Stimulated activated CD8-positive, alpha-beta memory T cell treated with anti-CD3 and anti-CD28 coated beads, Interleukin-4, amount 100 ng/mL, for 48 hours (primary cell): ENCODE measurements at places on chromosomes 2 and 18.

DNA sequence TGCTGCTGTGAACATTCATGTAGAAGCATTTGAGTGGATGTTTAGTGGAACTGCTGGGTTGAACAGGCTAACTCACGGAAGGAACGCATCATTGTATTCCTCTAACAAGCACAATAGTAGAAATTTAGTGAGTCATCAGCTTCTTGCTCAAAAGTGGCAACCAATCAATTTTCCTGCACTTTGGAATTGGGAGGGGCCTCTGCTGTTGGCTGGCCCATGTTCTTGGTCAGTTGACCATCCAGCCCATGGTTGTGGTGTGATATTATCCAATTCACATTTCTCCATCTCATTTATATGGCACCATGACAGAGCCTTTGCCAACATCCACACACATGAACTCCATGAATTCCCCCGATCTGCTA, 95.0 kb downstream of the TNFRSF11A start:
- DNase-seq = no peak

- no peak for DNase-seq
These were observed 179.5 kb downstream of the PTGR3 start for GRCh38 chr18:75029481-75029880.

DNA sequence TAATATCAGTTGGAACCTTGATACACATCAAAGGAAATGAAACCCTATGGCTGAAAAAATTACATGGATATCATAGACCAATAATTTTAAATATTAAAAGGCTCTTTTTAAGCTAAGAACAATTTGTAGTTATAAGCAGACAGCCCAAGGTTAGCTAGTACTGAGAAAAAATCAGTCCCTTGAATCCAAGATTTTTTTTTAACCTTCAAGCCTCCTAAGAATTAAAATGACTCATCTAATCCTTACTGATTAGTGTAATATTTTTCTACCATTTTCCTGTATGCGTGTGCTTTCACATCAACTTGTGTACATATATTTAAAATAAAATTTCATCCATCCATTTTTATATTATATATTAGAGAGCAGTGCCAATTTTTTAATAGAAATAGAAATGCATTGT, 1004.9 kb upstream of the ZEB2 start:
- no peak for DNase-seq

GRCh38 chr2:127000937-127001336, 102.2 kb downstream of the TEX51 start:
- DNase-seq = no peak

GRCh38 chr18:24397131-24397693, 412 bp downstream of the OSBPL1A start:
- DNase-seq = peak; percentile 48

DNA sequence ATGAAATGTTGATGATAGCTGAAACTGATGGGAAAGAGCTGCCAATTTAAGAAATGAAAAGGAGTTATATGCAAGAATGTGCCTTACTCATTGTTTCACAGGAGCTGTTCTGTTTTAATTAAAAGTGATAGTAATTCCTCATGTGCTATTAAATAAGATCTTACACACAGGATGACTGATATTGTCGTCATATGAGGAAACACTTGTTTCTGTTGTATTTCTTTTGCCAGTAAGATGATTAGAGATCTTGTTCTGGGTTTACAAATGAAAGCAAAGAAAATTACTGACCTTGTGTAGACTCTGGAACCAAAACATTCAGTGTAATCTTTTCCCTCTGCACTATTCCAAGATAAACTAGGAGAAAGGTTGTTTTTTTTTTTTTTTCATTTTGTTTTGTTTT, 123.6 kb downstream of the MAP3K20 start:
- no peak for DNase-seq

DNA sequence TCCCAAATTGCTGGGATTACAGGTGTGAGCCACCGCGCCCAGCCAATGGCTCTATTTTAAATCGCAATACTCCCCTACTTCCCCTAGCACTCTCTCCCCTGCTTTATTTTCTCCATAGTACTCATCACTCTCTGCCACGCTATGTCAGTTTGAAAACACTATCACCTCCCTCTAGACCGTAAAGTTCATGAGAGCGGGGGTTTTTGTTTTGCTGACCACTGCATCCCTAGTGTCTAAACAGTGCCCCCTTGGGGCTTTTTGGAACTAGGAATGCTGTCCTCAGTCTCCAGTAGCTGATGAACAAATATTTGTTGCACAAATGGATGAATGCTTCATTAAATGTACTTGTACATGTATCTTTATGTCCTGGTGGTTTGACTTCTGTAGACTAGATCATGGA, 44.1 kb downstream of the ATOH8 start:
- DNase-seq = no peak

DNA sequence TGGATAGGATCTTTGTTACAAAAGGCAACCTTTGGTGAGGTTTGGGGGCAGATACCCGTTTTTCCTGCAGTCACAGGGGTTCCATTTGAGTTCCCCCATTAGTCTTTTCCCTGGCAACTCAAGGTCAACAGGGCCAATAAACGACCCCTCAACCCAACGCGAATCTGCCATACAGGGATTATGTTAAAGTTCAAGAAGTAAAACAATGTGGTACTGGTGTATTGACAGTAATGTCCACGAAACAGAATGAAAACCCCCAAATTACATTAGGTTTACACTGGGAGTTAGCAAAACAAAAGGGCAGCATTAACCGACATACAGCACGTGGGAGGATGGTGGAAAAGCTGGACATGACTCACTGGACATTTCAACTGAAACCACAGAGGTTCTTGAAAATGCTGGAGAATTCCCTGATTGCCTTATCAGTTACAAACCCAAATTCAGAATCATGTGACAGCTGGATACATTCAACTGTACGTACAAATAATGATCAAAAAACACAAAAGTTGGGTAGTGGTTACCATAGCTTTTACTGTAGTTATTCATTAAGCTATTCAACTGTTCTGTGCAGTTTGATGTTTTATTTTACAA, 4.9 kb upstream of the IMP4 start:
- no peak for DNase-seq

- no peak for DNase-seq
These were observed 81.5 kb downstream of the STPG4 start for GRCh38 chr2:47073641-47074040.

DNA sequence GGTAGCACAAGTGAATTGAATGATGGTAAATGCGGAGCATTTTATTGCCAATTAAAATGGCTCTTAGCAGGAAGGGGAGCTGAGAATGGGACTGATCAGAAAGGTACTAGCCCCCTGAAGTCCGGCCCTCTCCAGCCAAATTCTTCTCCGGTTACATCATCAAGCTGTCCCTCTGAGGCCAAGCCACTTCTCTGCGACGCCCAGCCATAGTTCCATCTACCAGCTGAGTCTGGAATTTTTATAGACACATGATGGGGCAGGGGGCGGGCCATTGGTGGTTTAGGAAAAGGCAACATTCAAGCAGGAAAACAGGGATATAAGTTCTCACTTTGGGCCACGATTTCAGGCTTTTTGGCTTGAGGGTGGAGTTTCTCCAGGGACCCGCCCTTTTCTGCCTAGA, 22.7 kb downstream of the RPRM start:
- no peak for DNase-seq

- no peak for DNase-seq
These were observed 9.6 kb downstream of the DCDC2C start for GRCh38 chr2:3712831-3713503.

GRCh38 chr18:12779456-12779855, 76.6 kb downstream of the PSMG2 start:
- no peak for DNase-seq

DNA sequence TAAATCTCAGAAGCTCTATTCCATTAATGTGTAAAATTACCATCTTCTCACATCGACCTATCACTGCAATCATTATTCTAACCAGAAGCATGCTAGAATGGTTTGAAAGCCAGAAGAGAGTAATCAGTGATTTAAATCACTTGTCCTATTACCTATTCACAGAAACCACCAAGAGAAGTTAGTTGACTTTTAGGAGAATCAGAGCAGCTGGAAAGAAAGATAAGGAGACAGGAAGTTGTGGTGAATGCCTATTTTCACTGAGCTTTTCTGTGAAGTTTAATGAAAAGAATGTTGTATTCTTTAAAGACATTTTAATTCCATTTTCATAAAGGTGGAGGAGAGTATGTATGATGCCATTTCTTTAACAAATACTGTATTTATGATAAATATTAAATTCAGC, 352.6 kb upstream of the CRIM1 start:
- DNase-seq = no peak

- DNase-seq = no peak
These were observed 530.6 kb downstream of the CCDC85A start for GRCh38 chr2:56714400-56714799.

- DNase-seq = no peak
These were observed 152.9 kb downstream of the DYSF start for GRCh38 chr2:71606244-71606643.

GRCh38 chr2:208608122-208608835, 201.7 kb downstream of the PTH2R start:
- DNase-seq = no peak

DNA sequence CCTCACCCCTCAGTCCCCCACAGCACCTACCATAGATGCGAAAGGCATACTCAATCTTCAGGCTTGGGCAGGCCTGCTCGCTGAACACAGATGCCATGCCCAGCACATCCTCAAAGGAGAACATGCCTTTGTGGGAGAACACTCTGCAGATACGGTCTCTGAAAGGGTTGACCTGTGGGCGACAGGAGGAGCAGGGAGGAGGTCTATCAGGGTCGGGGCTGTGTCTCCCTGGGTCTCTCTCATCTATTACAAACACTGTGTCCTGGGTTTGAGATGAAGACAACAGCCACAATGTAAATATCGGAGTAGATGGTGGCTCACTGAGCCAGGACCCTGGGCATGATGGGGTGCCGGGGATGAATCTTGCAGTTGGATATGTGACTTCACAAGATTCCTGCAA, 46.0 kb downstream of the CIB4 start:
- no peak for DNase-seq

DNA sequence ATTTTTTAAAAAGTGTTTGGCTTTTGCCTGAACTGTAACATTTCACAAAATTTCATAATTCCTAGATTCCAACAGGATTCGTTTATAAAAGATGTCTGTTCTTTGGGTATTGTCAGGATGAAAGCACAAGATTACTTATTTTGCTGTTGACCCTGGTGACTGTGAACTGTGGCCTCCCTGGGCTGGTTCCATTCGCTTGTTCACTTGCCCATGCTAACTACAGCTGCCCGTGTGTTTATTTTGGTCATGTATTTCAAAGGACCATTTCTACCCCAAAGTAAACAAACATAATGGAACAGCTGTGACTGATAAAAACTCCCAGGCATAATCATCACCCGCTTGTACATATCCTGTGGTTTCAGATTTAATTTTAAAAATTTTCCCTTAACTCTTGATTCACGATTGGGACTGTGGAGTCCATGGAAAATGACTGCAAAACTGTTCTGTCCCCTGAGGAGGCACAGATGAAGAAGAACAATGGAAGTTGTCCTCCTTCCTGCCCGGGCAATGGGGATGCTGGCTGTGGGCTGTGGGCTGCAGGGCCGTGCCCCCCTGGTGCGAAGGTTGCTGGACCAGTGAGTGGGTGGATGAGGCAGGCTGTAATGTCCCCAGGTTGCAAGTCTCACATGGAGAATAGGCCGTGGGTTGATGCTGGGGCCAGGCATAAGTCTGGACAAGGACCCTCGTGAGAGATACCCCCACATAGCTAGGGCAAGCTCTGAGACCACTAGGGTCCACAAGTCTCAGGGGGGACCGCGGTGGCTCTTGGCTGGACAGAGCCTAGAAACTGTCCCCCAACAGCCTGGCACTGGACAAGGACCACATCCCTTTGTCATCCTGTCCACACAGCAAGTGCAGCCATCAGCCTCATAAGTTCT, 28.9 kb upstream of the HDAC4 start:
- no peak for DNase-seq

DNA sequence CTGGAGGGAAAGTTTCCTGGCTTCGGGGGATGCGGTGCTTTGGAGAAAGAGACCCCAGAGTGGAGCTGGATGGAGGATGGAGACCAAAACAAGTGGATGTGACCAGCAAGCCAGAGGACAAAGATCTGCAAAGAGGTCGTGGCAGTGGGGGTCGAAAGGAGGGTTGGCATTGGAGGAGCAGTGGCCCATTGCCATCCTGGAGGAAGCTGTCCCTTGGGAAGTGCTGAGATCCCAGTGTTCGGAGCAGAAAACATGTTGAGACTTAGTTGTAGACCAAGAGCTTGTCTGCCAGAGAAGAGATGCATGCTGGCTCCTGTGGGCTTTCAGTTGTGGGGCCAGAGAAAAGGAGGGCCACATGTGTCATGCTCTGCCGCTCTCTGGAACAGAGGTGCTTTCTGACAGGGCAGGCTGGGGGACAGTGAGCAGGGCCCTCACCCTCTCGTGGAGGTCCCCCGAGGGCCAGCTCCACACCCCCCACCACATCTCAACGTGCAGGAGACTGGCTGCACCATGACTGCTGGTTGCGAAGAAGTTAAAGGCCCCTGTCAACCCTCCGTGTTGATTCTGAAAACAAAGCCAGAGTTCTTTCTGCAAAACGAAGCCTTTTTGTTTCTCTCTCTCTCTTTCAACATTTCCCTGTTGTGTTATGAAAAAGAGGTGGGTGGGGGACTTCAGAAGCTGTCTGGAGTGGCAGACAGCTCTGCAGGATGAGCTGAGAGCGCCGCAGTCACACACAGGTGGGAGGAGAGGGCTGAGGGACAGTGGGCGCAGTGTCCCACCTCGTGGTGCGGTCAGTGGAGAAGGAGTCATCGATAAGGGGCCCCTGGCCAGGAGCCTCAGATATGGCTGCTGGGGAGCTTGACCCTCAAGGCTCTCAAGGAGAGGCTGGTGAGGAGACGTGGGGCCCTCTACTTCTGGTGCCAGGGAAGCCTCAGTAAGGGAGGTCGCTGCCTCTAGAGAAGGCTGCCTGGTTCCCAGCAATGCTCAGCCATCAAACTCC, 77.6 kb upstream of the BCL2L11 start:
- peak; percentile 50 for DNase-seq

GRCh38 chr18:13241083-13241892, 22.7 kb downstream of the LDLRAD4 start:
- DNase-seq = no peak

GRCh38 chr2:1736045-1736444, 8.3 kb downstream of the PXDN start:
- DNase-seq = no peak

DNA sequence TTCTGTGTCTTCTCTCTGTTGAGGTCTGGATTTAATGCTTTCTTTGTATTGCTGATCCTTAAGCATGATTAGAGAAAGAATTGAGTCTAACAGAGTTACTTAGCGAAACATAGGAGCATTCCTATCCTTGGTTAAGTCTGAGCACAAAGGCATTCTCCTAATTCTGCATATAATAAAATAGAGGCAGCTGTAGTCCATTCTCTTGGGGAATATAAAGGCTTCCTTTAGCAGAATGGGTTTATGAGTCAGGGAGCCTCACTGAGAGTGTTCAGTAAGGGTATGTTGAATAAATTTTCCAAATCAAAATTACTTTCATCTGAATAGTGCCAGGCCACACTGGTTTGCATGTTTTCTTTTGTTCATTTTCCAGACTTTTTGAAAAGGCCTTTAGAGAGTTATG, 101.5 kb downstream of the GALNT1 start:
- DNase-seq = no peak

GRCh38 chr18:26656944-26657536, 108.7 kb upstream of the KCTD1 start:
- peak; percentile 32 for DNase-seq

- DNase-seq = no peak
These were observed 901.0 kb downstream of the TSN start for GRCh38 chr2:122656403-122656802.

- no peak for DNase-seq
These were observed 131.1 kb upstream of the RIOK3 start for GRCh38 chr18:23321996-23322395.

GRCh38 chr2:219515874-219516629, 1.8 kb downstream of the ASIC4 start:
- DNase-seq = no peak
